Naive B cell (primary cell): ENCODE measurements at places on chromosomes 5 and 9.

GRCh38 chr5:1930880-1931603, 48.3 kb upstream of the IRX4 start:
- DNase-seq: no peak

GRCh38 chr5:141868541-141868940, 9.7 kb downstream of the PCDH1 start:
- DNase-seq: no peak

DNA sequence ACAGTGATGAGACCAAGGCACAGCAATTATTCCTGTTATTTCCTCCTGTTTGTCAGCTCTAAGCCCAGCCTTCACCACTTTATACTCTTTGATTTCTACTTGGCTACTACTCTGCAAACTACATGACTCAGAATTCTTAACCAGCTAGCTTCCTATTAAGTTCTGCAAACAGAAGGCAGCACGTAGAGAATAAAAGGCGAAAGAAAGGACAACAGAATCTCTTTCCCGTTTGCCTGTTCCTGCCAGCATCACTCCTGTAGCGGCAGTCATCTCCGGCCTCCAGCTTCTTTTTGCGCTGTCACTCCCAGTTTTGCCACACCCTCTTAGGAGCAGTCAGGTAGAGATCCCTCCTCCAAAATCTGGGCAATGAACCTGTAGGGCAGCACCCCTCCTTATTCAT, 29.9 kb downstream of the DPYSL3 start:
- DNase-seq: no peak

DNA sequence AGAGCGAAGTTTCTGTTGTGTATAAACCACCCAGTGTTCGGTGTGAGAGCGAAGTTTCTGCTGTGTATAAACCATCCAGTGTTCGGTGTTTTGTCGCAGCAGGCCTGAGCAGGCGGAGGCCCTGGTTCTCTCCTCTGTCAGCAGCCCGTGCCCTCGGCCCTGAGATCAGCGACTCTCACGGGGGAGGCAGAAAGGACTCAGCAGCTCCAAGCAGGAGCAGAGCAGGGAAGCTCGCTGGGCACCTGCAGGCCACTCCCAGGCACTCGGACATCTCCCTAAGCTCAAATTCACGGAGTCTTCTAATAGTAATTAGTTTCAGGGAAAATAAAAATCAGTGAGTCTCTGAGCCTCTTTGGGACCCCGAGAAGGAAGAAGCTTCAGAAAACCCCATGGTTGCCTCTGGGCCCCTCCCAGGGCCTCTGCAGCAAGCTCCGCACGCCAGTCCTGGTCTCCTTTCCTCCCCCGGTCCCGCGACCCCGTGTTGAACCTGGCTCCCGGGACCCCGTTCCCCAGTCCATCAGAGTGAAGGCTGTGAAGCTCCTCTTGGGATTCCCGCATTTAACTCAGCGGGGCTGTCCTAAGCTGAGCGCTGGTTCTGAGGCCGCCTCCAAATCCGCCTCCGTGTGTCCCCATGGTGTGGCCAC, 81.9 kb upstream of the ADAMTS2 start:
- no peak for DNase-seq

GRCh38 chr5:5751987-5752386, 329.5 kb downstream of the ICE1 start:
- DNase-seq: no peak

DNA sequence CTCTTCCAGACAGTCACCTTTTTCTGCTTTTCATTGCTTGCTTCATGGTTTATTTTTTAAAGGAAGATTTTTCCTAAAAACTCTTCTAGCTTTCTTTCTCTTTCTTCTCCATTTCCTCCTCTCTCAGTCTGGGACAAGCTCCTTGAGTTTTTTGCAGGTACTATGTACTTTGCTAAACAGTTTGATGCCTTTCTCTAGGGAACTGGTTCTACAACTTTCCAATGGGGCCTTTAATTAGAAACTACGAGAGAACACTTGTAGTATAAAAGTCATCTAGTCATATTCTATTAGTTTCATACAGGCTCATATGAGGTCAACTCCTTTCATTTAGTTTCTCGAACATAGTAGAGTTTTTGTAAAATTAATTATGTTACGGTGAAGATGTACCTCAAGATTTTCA, 189.6 kb downstream of the DOCK8 start:
- DNase-seq: no peak

DNA sequence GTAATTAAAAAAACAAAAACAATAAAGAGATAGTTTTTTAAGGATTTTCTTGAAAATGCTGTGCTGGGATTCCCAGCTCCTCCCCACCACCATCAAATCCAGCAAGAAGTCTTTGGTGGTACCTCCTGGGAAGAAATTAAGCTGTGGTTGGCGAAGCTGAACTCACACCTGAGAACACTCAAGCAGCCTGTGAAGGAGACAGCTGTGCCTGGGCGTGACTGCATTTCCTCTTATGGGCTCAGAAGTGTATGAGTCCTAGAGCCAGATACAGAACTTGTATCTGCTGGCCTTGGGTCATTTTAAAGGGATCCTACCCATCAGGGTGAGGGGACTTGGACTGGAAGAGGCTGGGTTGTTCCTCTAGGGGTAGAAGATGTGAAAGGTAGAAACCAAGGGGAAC, 561.2 kb upstream of the SGCD start:
- DNase-seq: no peak

DNA sequence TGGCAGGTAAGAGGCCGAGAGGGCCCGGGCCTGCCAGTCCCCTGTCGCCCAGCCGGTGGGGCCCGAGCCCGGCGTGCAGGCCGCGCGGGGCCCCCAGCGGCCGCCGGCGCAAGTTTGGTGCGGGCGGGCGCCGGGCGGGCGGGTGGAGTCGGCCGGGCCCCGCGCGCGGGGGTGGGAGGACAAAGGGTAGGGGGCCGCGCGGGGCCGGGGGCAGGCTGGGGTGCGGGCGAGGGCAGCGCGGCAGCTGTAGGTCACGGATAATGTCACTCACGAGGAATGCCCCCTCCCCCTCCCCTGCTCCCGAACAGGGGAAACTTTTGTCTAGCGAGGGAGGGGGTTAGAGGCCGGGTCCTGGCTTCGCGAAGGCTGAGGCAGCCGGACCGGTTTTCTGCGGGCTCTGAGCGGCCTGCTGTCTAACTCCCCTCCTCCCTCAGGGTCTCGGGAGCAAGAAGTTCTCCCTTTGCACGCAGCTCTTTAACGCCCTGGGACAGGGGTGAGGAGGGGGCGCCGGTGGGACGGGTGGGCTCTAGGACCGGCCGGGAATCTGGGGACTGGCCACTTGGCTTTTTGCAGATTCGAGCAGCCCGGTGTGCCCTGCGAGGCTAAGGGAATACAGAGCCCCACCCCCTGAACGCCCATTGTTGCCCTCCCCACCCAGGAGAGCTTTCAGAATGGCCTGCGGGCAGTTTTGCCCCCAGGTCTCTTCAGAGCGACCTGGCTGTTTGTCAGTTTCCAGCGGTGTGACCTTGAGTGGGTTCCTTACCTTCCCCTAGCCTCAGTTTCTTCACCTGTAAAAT, 21.3 kb upstream of the NDST1 start:
- DNase-seq: peak; percentile 58

GRCh38 chr9:124126648-124127646, 115.4 kb downstream of the LHX2 start:
- peak; percentile 69 for DNase-seq

GRCh38 chr5:176697934-176698538, 50.8 kb downstream of the TSPAN17 start:
- DNase-seq: no peak

DNA sequence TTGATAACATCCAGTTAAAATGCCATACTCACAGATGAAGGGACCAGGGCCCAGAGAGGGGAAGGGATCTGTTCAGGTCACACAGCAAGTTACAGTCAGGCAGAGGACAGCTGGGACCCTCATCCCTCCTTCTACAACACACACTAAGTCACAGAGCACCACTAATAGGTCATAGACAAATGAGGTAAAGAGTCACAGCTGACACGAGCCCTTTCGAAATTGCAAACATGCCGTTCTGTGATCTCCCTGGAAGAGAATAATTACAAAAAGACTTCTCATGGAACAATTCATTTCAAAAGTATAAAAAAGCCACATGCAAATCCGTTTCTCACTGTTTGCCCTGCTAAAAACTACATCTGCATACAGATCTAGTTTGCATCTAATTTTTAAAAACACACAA, 15.5 kb downstream of the IGFBPL1 start:
- DNase-seq: no peak

- no peak for DNase-seq
These were observed 24.2 kb downstream of the WNK2 start for GRCh38 chr9:93207860-93208734.

GRCh38 chr9:87548159-87548558, 50.5 kb downstream of the DAPK1 start:
- DNase-seq: no peak

DNA sequence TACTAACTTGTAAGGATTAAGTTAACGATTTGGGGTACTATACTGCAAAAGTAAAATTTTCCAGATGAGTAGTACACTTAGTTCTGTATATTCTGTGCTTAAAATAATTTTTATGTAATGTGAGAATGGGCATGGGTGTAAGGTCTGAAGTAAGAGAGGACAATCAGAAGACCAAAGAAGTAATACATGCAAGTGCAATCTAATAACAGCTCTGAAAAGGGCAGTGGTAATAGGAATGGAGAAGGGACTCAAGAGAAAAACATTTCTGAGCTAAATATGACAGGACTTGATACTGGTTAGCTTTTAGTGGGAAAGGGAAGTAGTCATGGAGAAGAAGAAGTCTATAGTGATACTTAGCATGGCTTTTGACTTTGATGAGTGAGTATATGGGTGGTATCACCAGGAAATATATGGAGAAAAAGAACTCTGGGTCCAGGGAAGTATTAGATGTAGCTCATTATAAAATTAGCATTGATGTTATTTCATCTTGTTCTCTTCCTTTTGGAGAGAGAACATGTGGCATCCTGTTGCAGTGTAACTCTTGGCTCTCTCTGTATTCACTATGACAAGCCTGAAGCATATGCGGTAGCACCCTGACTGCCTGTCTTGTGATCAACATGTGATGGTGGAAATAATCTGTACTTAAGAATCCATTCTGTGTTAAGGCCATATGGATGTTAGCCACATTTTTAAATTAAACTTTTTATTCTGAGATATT, 60.5 kb downstream of the ERCC6L2 start:
- no peak for DNase-seq

DNA sequence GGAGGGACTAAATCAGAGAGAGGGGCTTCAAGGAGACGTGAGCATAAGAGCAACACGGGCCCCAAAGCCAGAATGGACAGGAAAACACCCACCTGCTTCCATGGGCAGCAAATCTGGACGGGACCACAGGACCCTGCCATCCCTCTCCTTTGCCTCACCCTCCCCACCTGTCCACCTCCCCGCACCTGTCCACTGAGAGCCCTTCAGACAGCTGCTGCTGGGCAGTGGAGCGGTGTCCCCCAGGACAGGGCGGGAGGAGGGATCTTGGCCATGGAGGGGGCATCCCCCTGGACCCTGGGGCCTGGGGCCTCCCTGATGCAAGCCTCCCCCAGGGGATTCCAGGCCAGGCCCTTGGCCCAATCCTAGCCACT, 2.6 kb downstream of the CCDC183 start:
- DNase-seq: no peak

DNA sequence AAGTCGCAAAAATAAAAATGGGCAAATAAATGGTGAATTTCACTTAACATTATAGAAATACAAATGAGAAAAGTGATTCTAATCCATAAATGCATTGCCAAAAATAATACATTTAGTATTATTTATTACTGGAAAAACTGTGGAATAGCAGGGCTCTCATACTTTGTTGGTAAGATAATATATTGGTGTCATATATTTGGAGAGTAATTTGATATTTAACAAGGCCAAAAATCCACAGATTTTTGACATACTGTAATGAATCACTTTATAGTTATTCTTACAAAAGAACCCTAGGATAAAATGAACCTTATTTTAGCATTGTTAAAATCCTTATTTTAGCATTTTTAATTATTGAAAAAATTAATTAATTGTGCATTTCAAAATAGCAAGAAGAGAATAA, 397.2 kb upstream of the DAB2 start:
- no peak for DNase-seq

GRCh38 chr5:25091921-25092320, 447.1 kb upstream of the CDH10 start:
- no peak for DNase-seq

DNA sequence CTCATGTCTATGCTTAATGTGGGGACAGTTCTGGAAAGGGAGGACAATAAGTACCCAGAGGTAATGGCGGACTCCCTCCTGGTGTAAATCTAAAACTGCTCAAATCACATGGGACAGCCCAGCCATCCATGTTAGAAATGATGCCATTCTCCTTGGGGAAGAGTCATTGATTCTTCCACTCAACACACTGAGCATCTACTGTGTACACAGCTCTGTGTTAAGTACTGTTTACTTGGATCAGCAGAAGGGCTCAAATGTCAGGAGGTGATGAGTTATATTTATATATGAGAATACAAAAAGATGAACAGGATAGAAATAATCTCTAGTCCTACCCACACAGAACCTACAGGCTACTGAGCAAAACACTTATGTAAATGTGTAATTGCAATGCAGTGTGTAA, 31.8 kb upstream of the NANS start:
- no peak for DNase-seq

GRCh38 chr5:72464071-72464470, 43.1 kb downstream of the ZNF366 start:
- no peak for DNase-seq
